Naive thymus-derived CD4-positive, alpha-beta T cell (primary cell): ENCODE measurements at places on chromosomes 11 and 22.
A peak's percentile ranks its signal among the peaks of the same experiment; 100 is the strongest.

DNA sequence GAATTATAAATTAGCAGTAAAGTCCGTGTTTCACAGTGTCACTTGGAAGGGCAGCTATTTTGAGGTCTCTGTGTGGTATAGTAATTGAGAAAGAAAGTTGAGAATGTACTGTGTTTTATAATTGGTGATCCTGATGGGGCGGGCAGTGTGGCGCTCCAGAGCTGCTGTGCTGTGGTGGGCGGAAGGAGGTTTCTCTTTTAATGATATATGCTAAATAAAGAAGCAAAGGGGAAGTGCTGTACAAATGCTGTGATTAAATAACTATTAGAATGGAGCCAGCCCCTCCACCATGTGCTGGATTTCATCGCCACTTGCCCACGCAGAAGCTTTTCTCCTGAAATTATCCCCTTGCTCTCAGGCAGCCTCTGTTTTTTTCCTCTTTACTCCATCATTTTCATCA lies 24.6 kb downstream of the ATXN10 start:
- no peak for DNase-seq

DNA sequence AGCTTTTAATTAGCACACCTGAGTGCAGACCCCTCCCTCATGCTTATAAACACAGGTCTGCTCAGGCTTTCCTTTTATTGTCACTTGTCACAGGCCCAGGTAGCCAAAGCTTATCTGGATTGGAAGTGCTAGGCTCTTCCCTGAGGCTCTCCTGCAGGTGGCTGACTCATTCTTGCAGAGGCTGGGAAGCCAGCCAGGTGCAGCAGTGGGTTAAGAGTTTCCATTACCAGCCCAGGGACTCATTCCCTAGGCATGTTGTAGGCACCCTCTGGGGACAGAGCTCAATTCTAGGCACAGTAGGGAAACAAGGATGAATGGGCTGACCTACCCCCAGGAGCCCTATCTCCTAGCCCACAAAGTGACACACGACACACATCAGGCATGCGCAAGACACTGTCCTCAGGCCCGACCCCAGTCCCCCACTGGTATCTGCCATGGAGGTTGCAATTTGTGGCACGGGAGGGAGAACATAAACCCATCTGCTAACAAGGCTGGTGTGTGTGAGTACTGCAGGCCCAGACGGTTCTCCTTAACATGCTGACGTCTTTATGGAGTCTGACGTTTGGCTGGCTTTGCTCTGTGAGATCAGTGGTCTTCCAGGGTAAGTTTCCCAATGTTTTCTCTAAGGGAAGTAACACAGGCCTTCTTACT lies 94.2 kb downstream of the ABTB2 start:
- no peak for DNase-seq

DNA sequence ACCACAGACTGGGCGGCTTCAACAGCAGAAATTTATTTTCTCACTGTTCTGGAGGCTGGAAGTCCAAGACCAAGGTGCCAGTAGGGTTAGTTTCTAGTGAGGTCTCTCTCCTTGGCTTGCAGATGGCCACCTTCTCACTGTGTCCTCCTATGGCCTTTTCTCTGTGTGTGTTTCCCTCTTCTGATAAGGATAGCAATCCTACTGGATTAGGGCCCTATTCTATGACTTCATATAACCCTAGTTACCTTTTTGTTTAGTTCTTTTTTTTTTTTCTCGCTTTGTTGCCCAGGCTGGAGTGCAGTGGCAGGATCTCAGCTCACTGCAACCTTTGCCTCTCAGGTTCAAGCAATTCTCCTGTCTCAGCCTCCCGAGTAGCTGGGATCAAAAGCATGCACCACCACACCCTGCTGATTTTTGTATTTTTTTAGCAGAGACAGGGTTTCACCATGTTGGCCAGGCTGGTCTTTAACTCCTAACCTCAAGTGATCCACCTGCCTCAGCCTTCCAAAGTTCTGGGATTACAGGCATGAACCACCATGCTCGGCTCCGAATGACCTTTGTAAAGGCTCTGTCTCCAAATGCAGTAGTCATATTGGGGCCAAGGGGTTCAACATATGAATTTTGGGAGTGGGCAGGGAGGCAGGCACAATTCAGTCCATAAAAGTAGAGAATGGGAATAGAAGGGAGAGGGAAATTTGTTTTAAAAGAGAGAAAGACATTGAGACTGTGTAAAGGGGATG lies 25.5 kb upstream of the NNMT start:
- no peak for DNase-seq

DNA sequence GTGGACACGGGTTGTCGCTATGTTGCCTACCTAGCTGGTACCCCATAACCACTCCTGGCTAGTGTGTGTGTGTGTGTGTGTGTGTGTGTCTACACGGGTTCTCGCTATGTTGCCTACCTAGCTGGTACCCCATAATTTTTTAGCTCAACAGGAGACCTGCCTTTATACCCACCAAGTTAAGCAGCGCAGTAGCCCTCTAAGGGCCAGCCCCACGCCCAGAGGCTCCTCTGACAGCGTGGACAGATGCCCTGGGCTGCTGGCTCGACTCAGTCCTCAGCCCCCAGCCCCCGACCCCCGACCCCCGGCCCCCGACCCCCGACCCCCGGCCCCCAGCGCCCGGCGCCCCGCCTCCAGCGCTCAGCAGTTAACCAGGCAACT lies 351 bp upstream of the AKIP1 start:
- DNase-seq: no peak

GRCh38 chr11:11510939-11511338 lies 110.9 kb downstream of the GALNT18 start:
- no peak for DNase-seq

GRCh38 chr11:68257477-68258362 lies 14.1 kb downstream of the C11orf24 start:
- peak; percentile 91 for DNase-seq

DNA sequence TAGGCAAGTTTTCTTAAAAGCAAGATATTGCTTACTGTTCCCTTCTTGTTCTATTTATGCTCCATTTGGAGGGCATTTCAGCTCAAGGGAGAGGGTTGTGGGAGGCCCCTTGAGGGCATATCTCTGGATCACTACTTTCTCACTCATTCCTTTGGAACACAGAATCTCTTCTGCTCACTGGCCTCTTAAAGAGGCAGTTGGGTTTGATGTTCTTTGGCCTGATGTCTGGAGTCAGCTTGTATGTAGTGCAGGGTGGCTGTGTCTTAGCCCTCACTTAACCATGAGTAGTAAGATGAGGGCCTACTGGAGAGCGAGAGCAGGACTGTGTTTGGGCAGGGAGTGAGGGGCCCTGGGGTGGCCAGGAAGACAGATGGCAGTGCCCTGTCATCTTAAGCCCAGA lies 3.6 kb downstream of the INCENP start:
- DNase-seq: no peak

DNA sequence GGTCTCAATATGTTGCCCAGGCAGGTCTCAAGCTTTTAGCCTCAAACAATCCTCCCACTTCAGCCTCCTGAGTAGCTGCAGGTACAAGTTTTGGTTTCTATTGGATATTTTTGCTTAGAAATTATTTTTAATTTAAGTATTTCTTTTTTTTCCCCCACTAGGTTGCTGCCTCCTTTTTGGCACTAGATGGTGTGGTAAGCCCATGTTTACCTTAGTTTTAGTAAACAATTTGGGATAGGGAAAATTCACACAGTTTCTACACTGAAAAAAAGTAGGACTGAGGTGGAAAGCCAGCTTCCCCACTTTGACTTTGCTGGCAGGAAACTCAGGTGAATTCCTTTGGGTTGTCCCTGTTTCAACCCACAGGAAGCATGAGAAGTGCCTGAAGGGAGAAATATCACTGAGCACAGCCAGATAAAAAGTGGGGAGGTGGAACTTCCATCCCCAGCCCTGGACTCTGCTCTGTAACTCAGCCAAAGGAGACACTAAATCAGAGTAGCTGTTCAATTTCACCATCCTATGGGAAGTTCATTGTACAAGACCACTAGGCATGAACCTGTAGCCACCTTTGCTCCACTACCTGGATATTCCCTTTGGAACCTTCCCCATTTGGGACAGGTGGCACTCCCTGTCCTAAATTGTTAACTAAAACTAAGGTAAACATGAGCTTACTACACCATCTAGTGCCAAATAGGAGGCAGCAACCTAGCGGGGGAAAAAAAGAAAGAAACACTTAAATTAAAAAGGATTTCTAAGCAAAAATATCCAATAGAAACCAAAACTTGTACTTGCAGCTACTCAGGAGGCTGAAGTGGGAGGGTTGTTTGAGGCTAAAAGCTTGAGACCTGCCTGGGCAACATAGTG lies 154.4 kb upstream of the FAT3 start:
- DNase-seq: no peak

DNA sequence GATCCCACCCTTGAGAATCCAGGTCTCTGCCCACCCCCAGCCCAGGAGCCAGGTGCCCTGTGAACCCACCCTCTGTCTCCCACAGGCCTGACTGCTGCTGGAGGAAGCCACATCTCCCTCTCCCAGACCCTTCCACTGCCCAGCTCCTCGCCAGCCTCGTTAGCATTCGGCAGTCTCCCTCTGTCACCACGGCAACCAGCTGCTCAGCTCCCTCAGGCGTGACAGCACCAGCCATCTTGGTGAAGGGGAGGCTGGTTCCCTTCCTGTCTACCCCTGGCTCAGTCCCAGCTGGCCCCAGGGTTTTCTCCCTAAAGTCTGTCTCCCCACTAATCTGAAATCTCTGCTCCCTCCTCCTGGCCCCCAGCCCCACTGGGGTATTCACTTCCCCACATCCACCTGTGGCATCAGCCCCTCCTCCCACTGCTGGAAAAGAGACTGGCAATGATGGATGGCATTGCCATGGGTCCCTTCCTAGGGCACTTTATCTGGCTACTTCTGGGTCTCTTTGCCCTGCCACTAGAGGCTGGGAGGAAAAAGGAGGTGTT lies 28.1 kb downstream of the NRXN2 start:
- DNase-seq: no peak

- DNase-seq: no peak
Observed at GRCh38 chr22:25853078-25853477, 111.1 kb downstream of the MYO18B start.
